ENCODE measurements at places on chromosomes 1 and 21.

GRCh38 chr1:97833881-97834280 is 87.0 kb downstream of the DPYD start:
- DNase-seq, result no peak

DNA sequence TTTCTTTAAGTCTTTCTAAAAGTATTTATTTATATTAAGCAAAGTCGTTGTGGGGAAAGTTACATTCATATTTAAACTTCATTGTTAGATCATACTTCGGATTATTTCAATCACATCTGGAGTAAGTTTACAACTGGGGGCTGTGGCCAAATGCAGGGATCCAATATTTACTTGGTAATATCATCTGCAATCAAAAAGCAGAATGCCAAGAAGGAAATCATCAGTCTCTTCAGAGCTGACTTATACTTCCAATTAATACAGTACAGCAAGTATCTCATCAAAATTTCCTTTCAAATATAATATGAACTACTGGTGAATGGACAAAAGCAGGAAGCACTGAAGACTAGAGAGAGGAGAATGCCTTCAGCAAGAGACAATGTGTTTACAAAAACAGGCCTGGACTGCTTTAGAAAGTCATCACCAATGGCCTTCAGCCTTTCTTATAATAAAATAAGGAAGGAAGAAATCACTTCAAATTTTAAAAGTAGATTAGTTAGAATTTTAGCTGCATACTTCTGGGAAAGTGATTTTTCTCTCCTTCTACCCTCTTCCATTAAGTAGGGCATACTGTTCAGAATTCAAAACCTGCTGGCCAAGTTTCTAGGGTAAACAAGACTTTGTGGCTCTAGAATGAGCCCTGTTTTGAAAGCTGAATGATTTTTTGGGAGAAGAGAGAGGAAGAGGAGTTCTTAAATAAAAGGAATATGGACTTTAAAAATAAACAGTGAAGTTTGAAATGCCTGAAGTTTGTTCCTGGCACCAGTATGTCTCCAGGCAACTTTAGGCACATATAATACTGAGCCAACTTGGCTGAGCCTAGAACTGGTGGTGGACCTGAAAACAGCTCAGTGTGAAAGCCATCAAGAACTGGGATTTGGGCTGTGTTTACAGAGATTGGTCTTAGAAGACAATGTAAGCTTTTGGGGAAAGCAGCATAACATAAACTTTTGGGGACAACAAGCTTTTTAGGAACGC is 22.2 kb upstream of the MYOC start:
- no peak for DNase-seq

DNA sequence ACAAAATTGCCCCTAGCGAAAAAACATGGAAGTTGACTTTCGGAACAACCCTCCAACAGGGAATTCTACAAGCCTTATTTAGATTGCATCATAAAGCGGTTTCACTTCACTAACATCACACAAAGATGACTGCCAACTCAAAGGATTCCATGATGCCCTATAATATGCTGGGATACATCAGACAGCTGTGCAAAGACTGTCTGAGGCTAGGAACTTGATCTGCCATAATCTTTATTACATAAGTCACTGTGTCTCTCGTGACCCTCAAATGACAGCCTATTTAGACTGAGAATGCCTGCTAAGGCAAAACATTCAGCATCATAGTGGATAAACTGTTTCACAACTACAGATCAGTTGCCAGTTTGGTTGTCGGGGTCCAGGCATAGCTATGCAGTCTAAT is 23.8 kb downstream of the FH start:
- DNase-seq, result no peak

GRCh38 chr1:224064150-224064549 is 49.8 kb upstream of the FBXO28 start:
- no peak for DNase-seq

GRCh38 chr1:151401125-151401788 is 1.9 kb downstream of the PSMB4 start:
- DNase-seq, result no peak

- no peak for DNase-seq
Observed at GRCh38 chr1:210616356-210616755, 287.7 kb downstream of the HHAT start.

DNA sequence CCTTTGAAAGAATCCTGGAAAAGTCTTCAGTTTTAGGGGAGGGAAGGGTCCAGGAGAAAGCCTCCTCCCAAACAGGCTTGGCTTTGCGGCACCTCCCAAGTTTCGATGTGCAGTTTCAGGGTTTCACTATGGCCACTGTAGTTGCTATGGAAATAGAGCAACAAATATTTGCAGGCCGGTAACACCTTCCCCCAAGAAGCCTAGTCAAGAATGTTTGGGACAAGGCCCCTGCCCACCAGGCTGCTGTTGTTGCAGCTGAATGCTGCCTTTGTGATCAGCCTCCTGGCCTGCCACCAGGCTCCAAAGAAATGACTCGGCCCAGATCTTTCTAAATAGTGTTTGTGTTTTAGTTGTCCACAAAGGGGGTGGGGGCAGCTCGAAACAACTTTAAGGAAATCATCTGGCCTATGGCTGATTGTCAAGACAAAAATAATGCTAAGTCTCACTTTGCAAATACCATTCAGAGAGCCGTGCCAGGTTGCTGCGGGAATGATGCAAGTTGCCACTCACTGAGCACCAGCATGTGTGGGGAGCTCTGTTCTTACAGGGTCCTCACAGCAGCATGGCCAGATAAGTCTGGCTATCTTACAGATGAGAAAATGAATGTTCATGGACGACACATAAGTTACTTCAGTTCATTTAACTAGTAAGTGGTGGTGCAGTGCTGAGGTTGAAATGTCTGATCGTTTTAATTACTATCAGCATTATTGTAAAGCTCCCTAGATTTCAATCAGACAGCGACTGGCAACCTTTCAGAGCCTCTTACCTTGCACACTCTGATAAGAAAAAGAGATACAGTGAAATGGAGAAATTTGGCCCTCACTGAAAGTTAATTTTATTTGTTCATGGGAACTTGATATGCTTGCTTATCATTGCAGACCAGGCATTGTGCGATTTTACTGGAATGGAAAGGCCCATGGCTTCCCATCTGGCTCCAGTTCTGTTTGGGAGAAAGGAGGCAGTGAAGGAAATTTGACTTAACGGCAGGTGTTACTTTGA is 91.2 kb upstream of the JUN start:
- DNase-seq, result no peak

DNA sequence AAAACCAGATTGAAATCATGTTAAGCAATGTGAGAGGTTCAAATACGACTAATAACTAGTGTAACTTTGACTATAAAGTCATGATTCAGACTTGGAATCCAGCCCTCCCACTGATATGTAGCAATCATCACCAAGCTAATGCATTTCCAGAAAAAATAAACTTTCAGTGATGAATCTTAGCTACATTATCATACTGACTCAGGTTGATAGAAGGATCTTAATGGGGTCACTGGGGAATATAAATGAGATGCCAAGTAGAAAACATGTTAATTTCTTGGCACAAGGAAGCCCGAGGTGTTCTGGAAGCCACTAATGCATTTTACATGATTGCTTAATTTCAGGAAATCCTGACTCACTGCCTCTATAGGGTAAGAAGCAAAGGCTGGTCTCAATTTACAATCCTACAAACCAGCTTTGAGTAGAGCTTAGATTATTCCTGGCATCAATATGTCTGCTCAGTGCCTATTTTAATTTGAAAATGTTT is 67.7 kb downstream of the SELENOF start:
- no peak for DNase-seq

DNA sequence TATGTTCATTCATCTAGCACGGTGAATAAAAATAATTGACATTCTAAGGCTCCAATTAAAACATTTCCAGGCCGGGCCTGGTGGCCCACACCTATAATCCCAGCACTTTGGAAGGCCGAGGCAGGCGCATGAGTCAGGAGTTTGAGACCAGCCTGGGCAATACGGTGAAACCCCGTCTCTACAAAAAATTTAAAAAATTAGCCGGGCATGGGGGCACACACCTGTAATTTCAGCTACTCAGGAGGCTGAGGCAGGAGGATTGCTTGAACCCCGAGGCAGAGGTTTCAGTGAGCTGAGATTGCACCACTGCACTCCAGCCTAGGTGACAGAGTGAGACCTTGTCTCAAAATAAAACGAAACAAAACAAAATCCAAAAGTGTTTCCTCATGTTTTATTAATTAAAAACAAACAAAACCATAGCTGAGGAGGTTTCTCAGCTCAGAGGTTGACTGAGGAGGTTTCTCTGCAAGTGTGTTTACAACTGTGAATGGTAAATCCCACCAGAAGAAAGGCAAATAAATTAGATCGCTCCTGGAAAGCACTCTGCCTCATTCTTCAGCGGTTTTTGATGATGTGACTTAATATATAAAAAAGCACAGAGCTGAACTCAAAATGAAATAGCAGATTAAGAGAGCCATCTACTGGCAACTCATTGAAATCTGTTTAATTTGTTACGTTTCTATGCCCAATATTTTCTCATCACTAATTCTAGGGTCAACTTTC is 37.7 kb upstream of the ATG4C start:
- no peak for DNase-seq

DNA sequence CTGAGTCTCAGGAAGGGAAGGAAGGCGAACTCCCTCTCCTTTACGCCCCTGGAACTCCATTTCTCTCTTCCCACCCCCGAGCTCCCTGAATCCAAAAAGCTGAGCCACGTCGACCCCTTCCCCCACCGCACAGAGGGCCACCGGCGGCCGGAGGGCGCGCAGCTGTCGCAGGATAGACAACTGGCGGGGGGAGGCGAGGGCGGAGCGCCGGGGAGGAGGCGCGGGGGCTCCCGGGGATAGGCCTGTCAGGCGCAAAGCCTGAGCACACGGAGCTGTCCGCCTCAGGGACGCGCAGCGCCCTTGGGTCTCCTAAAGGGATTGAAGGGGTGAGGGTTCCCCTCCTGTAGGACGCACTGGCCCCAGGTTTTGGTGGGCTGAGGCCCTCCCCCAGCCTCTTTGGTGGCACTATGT is 752 bp upstream of the ACTA1 start:
- no peak for DNase-seq

GRCh38 chr1:169143346-169143745 is 36.9 kb downstream of the ATP1B1 start:
- no peak for DNase-seq

DNA sequence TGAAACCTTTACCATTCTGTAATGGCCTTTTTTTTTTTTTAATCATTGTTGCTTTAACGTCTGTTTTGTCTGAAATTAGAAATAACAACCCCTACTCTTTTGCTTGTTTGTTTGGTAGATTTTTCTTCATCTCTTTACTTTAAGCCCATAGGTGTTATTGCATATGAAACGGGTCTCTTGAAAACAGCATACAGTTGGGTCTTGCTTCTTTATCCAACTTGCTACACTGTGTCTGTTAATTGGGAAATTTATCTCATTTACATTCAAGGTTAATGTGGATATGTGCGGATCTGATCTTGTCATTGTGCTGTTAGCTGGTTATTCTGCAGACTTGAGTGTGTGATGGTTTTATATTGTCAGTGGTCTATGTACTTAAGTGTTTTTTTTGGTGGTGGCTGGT is 78.9 kb upstream of the COP1 start:
- no peak for DNase-seq

- DNase-seq, result no peak
Observed at GRCh38 chr1:30400507-30400906, 322.9 kb downstream of the MATN1 start.

DNA sequence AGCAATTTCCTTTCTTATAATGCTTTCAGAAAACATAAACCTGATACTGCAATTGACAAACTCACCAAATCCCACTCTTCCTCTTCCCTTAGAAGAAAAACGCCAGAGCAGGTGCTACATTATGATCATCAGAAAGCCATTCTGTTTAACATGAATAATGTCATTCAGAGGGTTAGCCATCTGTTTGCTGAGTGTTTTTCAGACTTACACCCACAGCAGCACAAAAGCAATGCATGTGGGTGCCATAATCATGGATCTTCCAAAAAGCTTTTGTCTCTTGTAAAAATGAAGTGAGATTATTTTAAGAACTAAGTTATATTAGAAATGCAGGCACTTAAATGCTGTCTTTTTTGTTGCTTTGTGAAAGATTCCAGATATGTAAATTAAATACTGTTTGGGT is 204.6 kb upstream of the TMPRSS15 start:
- DNase-seq, result no peak

- DNase-seq, result no peak
Observed at GRCh38 chr1:53051676-53052075, 10.3 kb upstream of the PODN start.

DNA sequence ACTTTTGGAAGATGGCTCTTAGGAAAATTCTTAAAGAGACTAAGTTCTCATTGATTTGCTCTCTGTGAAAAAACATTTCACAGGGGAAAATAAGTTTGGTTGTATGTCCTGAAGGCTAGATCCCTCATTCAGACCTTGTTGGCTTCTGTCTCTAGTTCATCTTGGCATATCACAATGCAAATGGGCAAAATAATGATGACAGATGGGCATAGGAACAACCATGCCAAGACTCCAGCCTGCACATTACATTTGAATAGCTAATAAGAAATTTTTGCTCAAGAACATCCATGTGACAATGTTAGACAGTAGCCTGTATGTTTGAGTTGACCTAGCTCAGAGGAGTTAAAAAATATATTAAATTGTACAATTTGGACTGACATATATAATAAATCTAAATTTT is 292.9 kb downstream of the PLA2G4A start:
- DNase-seq, result no peak

DNA sequence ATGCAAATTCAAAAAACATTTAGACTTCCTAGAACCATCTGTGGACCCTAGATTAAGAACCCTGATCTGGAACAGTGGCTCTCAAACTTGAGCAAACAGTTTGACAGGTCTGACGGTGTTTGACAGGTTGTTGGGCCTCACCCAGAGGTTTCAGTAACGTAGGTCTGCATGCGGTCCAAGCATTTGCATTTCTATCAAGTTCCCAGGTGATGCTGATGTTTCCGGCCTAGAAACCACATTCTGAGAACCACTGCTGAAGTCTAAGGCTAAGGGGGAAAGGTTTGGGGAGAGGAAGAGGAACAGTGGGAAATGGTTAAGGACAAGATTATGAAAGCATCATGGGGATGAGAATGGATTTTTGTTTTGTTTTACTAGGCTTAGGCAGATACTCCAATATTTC is 48.6 kb downstream of the MDM4 start:
- DNase-seq, result peak; percentile 57
